ENCODE measurements at places on chromosomes 3 and 15. TPM values are rescaled to one million over a fixed set of nuclear protein-coding genes. Genes with fewer than 3 reads are reported as not detected.
A peak's percentile ranks its signal among the peaks of the same experiment; 100 is the strongest.

GRCh38 chr15:84773716-84774115 lies 25.3 kb downstream of the ZNF592 start:
- DNase-seq, result no peak

GRCh38 chr3:164250923-164251322 lies 827.4 kb downstream of the SI start:
- no peak for DNase-seq

DNA sequence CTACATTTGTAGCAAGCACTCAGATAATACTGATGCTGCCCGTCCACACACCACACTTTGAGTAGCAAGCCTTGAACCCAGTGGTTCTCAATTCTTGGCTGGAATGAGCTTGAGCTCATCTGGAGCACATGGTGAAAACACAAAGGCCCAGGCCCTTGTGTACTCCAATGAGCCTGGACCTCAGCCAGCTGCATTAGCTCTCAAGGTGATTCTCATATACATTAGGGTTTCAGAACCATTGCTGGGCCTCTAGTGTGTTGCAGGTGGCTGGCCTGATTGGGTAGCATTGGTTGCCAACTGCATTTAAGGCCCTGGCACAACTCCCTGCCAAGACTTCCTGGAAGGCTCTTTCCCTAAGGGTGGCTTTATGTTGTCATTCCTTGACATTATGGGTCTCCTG lies 23.4 kb upstream of the ZFAND6 start:
- no peak for DNase-seq

- DNase-seq, result peak; percentile 72
Measured at GRCh38 chr3:149512073-149512782, 37.7 kb downstream of the TM4SF4 start.

DNA sequence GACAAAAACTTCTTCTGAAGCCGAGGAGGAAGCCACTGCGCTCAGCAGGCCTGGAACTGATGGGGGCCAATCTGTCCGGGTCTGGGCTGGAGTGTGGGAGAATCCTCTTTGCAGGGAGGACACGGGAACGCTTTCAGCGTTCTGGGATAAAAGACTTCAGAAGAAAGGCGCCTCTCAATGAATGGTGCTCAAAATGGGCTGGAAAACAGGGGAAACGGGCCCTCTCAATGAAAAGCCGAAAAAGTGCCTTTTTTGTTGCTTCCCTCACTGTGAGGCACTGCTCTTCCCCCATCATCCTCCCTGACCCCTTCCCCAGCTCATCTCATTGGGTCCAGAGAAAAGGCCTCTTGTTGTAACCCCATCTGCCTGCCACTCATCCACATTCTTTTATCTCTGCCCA lies 119.5 kb upstream of the LRIG1 start:
- DNase-seq, result no peak

DNA sequence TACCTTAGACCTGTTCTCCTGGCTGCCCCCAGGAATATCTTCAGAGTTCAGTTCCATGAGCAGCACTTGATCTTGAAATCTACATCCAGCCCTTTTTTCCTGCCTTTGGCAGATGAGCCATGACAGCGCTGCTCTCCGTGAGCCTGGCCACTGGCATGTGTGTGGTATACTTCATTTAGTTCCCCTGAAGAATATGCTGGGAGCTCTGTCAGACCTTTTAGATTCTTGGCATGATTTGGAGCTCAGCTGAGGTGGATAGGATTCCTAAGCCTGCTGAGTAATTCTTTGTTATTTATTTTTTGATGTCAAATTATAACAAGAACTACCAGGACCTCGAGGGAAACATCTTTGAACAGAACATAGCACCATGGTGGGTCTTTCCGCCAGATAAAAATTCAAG lies 121.7 kb downstream of the EDEM1 start:
- peak; percentile 45 for DNase-seq

GRCh38 chr15:39556461-39556860 lies 24.4 kb upstream of the THBS1 start:
- DNase-seq, result peak; percentile 81

DNA sequence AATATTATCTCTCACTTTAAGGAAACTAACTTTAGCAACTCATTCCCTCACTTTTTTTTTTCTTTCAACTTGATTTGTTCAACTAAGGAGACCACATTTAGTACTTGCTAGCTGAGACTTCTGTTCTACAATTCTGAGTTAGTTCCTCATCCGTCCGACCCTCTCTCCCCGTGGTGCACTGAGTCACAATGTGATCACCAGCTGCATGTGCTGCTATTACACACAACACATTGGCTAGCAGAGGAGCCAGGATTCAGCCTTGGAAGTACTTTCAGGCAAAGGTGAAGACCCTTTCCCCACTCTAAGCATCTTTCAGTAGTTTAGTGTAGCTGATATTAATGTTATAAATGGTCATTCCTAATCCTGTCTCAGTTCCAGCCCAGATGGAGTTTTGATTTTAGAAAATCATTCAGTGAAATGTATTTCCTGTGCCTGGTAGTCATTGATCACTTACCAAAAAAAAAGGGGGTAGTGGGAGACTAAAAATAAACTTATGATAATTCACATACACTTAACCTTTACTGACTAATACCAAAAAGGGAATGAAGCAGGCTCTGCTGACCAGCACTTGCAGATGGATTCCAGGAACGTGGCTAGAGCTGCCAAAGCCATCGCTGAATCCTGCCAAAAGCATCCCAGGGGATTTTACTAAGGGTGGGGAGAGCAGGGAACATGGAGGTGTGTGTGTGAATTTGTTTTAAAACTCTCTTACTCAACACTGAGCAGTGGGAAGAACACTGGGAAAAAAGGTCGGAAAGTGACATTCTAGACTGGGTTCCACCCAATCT lies 424.8 kb downstream of the LPP start:
- DNase-seq, result peak; percentile 91

- DNase-seq, result no peak
Measured at GRCh38 chr3:96294143-96294542, 520.3 kb upstream of the EPHA6 start.

DNA sequence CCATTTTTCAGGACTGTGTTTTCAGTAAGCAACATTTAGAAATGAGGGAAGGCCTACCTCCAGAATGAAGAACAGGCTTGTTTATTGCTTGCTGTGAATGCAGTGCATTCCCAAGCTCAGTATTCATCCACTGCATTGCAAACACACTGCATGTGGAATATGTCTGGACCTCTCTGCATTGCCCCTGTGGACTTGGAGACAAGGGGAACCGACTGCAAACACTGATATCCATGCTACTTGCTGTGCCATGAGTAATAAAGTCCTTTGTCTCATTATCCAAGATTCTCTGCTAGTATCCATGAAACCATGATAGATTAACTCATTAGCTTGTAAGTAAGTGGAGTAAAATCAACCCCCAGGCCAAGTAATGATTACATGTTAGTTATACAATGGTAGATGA lies 301.2 kb upstream of the NR2E3 start:
- no peak for DNase-seq

GRCh38 chr3:152076148-152076547 lies 192.6 kb upstream of the MBNL1 start:
- peak; percentile 31 for DNase-seq

GRCh38 chr3:14884665-14885064 lies 62.7 kb upstream of the NR2C2 start:
- no peak for DNase-seq

GRCh38 chr3:8143186-8143585 lies 358.4 kb upstream of the LMCD1 start:
- no peak for DNase-seq

DNA sequence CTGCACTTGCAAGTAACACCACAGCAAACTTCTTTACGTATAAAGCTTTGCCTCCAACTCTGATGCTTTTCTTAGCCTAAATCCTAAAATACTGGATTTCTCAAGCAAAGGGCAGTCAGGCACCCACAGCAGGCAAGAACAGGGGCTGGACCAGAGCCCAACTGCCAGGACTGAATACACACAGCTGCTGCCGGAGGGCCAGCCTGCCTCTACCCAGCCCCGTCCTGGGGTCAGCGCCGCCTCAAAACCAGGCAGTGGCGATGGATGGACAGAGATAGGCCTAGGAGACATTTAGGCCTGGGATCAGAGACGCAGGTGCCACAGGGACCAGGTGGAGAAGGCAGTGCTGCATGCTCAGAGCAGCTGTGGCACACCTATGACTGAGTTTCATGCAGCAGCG lies 47.6 kb upstream of the SEC61A1 start:
- DNase-seq, result no peak

GRCh38 chr15:94027581-94027980 lies 203.8 kb upstream of the MCTP2 start:
- DNase-seq, result no peak

DNA sequence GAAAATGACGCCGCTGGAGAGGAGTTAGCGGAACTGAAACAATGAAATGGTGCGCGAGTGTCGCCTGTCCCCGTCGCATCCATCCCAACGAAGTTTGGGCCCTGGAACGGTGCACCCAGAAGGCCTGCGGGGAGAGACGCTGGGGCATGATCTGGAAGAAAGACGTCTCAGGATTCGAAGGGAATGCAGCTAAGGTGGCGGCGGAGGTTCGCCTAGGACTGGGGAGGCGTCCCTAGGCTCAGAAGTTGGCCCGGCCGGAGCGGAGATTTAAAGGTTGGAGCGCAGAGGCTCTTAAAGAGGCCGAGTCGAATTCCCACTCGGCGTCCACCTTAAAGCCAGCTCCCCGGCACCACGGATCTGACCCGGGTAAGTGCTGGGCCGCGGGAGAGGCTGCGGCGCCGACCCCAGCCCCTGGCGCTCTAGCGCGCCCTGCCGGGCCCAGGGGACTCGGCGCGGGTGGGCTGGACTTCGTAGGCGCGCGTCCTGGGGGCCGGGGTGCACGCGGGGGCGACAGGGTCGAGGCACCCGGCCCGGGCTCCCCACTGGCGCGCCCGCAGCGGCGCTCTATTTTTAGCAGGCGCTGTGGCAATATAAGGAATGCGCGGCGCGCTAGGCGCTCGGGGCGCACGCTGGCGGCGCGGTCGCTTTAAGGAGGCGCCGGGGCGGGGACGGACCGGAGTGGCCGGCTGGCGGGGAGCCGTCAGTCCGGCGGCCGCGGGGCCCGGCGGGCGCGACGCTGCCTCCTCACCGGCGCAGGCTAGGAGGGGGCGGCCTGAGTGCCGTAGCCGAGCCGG lies at the start of gene MRAS:
MRAS (plus strand) TSS at position 620 of the 794 bp plus-strand sequence. CDS start 24,305 bp downstream, outside the sequence.
- peak; percentile 73 for DNase-seq

DNA sequence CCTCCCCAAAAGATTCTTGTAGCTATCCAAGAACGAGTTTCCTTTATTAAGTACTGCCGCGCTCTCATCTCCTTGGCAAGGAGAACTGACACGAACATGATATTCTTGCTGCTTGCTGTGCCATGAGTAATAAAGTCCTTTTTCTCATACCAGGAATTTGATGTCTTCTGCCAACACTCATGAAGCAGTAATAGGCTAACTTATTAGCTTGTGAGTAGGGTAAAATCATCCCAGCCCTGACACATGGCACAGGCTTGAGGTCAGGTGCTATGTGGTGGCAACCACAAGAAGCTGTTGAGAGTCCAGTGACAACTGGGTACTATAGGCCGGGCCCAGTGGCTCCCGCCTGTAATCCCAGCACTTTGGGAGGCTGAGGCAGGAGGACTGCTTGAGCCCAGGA lies 22.7 kb upstream of the UBXN7 start:
- peak; percentile 43 for DNase-seq

DNA sequence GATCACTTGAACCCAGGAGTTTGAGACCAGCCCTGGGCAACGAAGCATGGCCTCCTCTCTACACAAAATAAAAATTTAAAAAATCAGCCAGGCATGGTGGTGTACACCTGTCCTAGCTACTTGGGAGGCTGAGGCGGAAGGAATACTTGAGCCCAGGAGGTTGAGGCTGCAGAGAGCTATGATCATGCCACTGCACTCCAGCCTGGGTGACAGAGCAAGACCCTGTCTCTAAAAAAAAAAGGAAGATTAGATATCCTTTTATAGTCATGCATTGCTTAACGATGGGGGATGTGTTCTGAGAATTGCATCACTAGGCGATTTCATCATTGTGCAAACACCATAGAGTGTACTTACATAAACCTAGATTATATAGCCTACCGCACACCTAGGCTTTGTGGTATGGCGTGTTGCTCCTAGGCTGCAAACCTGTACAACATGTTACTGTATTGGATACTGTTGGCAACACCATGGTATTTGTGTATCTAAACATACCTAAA lies 12.6 kb downstream of the ALAS1 start:
- DNase-seq, result peak; percentile 55

Gene CPN2
- total RNA-seq, result not detected

Gene RTP3
- not detected for total RNA-seq

Gene SLC22A14
- total RNA-seq, result not detected

Gene ROBO2
- total RNA-seq, result 14.5 TPM

Gene CDHR4
- not detected for total RNA-seq

Gene CCDC39
- total RNA-seq, result not detected

Gene TEX264
- total RNA-seq, result 26.9 TPM

Gene TEX55
- total RNA-seq, result not detected

Measured in IMR-90 (cell line).